ENCODE measurements at places on chromosomes 1 and 21.

- DNase-seq, result no peak
These were observed 176.1 kb upstream of the CSF3R start for GRCh38 chr1:36658838-36659237.

- DNase-seq, result no peak
These were observed 35.7 kb upstream of the VAV3 start for GRCh38 chr1:108000620-108001111.

DNA sequence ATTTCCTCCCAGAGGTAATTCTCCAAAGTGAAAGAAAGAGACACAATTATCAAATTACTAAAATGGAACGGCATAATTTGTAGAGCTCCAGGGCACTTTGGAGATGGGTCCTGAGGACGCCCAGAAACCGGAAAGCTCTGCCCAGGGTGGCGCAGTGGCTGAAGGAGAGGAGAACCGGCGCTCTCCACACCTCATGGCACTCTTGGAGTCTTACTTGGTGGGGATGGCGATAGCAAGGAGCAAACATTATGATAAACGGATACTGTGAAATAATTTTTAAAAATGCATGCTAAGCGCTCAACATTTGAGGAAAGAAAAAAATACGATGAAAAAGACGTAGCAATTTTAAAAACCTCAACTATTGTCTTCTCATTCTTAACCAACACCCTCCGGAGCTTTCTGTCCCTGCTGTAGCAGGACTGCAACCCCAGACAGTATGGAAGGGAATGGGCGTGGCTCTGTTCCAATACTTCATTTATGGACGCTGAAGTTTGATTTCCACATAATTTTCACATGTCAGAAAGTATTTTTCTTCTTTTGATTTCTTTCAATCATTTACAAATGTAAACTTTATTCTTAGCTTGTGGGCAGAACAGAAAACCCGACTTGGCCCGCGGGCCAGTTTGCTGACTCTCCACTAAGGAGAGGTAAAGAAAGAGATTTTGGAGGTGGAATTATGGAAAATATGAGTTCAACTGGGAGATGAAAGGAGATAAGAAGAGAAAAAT lies 1.1 kb downstream of the S100A11 start:
- no peak for DNase-seq

DNA sequence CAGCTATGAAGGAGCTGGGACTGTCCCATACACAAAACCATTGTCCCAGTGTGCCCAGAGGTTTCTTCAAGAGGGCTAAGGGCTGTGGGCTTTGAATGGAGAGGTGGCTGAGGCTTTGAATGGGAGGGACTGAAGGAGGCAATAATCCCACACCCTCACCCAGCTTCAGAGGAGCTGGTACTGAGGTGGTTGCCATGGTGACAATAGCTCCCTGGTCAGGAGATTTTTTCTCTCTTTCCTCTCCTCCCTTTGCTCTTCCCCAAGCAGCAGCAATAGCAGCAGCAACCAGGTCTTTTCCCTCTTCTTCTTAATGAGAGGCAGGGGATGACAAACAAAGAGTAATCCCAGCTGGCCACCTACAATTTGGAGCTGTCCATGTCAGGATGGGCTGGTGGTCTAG lies 1.6 kb downstream of the HPCAL4 start:
- no peak for DNase-seq

DNA sequence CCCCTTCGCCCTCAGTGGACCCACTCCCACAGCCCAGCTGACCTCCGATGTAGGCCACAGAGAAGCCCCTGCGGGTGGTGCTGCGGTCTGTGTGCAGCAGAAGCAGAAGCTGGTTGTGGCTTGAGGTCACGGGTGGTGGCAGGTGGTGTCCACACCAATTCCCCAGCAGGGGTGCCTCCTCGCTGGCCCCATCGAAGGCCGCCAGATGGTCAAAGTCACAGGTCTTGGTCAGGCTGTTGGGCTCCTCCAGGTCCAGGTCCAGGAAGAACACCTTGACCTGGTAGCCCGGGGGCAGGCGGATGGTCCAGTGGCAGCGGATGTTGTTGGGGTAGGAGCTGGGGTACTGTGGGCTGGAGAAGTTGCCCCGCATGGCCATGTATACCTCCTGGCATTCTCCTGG lies 13.1 kb downstream of the CDCP2 start:
- no peak for DNase-seq

DNA sequence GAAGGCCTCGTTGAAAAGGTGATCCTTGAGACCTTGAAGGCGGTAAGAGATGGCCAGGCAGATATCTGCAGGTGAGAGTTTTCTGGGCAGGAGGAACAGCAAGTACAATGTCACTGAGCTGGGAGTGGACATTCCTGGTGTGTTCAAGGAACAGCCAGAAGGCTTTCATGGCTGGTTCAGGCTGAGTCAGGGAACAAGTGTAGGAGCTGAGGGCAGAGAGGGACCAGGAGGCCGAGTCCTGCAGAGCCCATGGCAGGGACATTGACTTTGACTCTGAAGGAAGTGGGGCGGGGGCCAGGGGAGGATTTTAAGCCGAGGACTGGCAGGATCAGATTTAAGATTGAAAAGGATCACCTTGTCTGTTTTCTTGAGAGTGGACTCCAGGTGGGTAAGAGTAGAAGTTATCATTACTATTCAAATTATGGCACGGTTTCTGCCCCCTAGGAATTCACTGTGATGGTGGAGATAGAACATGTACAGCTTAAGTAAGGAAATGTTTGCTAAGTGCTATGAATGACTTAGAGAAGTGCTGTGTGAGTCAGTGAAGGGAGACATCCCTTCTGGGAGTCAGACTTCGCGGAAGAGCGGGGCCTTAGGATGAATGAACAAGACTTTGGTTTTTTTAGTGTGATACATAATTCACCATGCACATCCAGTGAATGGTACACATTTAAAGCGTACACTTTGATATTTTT lies 202.3 kb downstream of the KIF26B start:
- DNase-seq, result no peak

- no peak for DNase-seq
These were observed 75.6 kb upstream of the CNIH3 start for GRCh38 chr1:224540535-224540934.

All from nucleus accumbens (tissue), 56 donors.